Body of pancreas (tissue), 4 donors: ENCODE measurements at places on chromosomes 4 and X.

DNA sequence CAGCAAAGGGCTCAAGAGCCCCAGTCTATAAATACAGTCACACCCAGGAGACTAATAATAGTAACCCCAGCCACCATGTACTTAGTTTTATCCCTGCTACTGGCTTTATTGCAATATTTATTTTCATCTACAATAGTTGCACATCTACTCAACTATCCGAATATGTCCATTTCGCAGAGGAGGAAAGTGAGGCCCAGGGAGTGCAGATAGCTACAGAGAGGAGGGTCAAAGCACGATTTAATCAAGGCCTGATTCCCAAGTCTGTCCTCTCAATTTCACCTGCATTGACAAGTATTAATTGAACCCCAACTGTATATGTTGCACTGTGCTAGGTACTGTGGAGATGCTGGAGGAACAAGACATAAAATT, 4.0 kb upstream of the PLP2 start:
- no peak for DNase-seq

DNA sequence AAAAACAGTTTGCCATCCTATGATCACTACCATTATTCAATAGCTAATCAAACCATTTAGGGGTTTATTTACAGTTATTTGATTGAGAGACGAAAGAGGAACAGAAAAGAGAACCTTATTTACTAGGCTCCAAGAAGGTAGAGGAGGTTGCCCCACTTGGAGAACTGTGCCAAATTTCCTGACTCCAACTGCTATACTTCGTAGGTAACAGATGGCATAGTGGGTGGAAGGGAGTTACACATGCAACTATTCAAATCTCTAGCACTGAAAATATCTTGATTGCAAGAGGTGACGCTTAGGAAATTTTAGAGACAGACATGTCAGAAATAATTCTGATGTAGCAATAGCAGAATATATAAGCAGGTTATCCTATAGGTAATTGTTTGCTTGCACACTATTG, 38.0 kb upstream of the TMPRSS11F start:
- no peak for DNase-seq

- DNase-seq, result no peak
Observed at GRCh38 chr4:153137159-153137558, 67.1 kb upstream of the TRIM2 start.

- no peak for DNase-seq
Observed at GRCh38 chr4:185165605-185166063, 22.6 kb downstream of the SLC25A4 start.
